ENCODE measurements at places on chromosomes 7 and 10.

- no peak for DNase-seq
Measured at GRCh38 chr10:14362104-14362503, 31.4 kb upstream of the FRMD4A start.

- DNase-seq, result no peak
Measured at GRCh38 chr7:128075242-128076095, 44.2 kb upstream of the LRRC4 start.

DNA sequence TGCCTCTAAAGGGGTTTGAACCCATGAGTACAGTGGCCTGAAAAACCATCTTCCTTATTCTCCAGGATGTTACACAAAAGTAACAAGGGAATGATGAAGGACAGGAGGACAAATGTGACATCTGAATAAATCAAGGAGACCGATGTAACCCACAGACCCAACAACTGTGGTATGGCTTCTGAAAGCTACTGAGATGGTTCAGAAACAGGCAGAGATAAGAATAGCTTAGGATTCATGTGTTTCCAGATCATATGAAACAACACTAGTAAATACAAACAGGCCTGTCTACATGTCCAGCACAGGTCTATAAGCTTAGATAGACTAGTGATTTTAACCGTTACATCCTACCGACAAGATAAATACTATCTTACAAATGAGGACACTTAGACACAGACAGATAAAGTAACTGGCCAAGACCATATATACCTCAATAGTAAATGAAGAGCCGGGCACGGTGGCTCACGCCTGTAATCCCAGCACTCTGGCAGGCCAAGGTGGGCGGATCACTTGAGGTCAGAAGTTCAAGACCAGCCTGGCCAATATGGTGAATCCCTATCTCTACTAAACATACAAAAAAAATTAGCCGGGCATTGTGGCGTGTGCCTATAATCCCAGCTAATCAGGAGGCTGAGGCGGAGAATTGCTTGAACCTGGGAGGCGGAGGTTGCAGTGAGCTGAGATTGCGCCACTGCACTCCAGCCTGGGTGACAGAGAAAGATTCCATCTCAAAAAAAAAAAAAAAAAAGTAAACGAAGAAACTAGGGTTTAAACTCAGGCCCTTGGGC is 88.7 kb downstream of the SORBS1 start:
- DNase-seq, result no peak

GRCh38 chr10:131685576-131685975 is 215.2 kb upstream of the PPP2R2D start:
- DNase-seq, result peak; percentile 2

GRCh38 chr10:128373831-128374230 is 247.6 kb upstream of the MKI67 start:
- no peak for DNase-seq

DNA sequence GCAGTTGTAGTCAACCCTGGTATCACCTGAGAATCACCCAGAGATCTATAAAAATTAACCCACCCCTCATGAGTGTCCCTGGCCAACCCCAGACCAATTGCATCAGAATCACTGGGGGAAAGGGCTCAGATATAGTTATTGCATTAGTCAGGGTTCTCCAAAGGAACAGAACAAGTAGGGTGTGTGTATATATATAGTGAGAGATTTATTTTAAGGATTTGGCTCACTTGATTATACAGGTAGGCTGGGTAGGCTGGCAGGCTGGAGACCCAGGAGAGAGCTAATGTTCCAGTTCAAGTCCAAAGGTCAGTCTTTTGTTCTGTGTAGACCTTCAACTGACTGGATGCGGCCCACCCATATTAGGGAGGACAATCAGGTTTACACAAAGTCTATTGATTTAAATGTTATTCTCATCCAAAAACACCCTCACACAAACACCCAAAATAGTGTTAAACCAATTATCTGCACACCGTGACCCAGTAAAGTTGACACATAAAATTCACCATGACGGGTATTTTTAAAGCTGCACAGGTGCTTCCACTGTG is 372.9 kb upstream of the NFE2L3 start:
- peak; percentile 14 for DNase-seq

DNA sequence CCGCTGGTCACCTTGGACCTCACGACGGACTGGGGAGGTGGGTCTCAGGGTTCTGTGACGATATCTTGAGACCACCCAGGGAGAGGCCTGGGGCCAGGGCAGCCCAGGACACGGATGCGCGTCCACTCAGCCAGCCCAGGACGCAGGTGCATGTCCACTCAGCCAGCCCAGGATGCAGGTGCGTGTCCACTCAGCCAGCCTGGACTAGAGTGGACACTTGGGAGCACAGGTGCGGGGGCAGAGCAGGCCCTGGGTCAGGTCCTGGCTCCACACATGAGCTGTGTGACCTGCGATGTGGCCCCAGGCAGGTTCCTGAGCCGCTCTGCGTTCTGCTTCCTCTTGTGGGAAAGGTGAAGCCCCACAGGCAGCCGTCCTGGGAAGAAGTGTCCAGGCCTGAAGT is 22.2 kb downstream of the KNDC1 start:
- DNase-seq, result no peak

- no peak for DNase-seq
Measured at GRCh38 chr7:55083206-55083605, 64.4 kb downstream of the EGFR start.

- DNase-seq, result peak; percentile 48
Measured at GRCh38 chr10:24465124-24465874, 256.4 kb downstream of the KIAA1217 start.

GRCh38 chr7:5423976-5424748 is 528 bp upstream of the TNRC18 start:
- peak; percentile 100 for DNase-seq

DNA sequence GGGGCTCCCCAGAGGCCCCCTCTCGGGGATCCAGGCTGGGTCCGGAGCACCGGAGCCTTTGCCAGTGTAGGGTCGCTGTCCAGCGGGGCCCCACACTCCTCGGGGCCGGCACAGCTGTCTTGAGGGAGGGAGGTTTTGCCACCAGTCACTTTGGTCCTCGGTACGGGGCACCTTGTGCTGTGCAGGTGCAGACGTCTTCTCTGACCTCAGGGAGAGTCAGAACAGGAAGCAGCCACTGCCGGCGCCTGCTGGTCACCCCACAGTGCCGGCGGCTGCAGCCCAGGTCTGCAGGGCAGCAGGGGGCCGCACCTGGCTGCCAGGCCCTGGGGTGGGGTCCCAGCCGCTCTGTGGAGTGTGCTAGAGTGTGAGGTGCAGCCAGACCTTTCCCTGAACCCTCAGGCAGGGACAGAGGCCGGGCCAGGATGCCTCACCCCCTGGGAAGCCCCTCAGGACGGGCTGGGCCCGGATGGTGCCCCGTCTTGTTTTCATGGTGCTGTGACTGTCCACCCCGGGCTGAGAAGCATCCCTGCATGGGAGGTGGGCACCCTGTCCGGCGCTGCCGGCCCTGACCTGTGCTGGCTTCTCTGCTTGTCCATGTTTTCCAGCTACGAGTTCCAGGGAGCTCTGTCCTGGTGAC is 8.2 kb downstream of the MAFK start:
- DNase-seq, result no peak

GRCh38 chr7:74063646-74064045 is 20.0 kb upstream of the LIMK1 start:
- no peak for DNase-seq

DNA sequence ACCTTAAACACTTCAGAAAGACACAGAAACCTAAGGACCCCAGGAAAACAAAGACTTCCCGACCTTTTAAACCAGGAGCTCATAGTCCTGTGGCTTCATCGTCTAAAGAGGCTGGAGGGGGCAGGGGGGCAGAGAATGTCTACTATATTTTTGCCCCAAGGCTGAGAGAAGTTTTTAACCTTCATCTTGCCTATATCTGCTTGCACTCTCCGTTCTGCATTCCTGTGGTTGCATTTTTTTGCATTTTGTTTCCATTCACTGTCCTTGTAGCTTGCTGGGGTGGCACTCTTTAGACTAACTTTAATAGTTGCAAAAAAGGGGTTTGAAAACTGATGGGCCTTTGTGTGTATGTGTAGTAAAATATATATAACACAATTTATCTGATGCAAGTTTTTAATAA is 23.7 kb downstream of the PRKAR2B start:
- DNase-seq, result no peak

GRCh38 chr7:18320422-18320821 is 175.1 kb upstream of the HDAC9 start:
- no peak for DNase-seq

DNA sequence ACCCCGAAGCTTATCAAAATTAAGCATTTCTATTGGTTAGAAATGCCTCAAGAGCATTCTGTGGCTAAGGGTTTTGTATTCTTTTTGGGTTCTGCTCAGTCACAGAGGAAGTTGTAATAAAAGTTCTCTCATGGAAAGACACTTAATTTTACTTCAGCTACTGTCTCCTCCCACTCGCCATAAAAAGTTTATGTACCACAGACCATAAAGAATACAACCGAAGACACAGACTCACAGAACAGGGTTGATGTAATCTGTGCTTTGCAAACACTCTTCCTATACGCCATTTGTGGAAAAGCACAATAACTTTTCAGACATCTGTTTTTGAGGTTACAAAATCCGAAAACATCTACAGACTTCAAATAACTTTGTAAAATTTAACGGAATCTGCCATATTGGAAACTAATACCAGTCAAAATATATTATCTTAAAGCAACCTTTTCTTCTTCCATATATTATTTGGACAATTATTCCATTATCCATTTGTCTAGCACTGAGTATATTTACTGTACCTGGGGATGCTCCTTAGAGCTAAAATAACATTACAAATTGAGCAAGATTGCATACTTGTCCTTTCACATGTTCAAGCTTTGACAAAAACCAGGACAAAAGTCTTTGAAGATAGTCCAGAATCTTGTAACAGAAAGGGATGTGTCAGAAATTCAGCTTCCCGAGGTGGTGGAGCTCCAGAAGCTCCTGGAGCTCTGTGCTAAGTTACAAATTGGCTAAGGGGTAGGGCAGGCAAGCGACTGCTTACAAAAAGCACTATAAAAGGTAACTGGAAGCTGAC is 219.0 kb upstream of the MEOX2 start:
- no peak for DNase-seq

- no peak for DNase-seq
Measured at GRCh38 chr7:158315326-158315725, 272.3 kb downstream of the PTPRN2 start.

DNA sequence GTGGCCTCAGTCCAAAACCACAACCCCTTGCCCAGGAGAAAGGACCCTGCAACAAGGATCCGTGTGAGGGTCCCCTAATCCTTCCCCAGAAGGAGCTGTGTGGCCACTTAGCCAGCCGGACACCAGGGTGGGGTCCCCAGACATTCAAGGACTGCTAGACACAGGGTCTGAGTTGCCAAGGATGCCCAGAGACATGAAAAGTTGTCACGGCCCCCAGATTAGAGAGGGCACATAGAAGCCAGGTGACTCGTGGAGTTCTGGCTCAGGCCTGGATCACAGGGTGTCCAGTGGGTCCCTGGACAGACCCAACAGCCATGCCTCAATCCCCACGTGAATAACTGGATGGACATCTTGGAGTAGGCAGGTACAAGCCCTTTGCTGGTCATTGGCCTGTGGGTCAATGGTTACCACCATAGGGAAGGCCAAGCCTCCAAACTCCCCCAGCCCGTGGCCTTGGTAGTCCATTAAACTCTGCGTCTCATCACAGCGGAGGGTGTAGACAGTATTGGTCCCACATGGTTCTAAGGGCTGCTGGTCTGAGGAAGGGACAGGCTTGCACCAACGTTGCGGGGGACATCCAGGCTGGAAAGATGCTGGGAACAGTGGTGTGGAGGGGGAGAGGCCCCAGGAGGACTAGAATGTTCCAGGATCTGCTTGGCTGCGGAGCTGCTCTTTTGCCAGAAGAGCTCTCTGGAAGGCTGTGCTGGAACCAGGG is 205.9 kb upstream of the PPP2R2D start:
- DNase-seq, result no peak

DNA sequence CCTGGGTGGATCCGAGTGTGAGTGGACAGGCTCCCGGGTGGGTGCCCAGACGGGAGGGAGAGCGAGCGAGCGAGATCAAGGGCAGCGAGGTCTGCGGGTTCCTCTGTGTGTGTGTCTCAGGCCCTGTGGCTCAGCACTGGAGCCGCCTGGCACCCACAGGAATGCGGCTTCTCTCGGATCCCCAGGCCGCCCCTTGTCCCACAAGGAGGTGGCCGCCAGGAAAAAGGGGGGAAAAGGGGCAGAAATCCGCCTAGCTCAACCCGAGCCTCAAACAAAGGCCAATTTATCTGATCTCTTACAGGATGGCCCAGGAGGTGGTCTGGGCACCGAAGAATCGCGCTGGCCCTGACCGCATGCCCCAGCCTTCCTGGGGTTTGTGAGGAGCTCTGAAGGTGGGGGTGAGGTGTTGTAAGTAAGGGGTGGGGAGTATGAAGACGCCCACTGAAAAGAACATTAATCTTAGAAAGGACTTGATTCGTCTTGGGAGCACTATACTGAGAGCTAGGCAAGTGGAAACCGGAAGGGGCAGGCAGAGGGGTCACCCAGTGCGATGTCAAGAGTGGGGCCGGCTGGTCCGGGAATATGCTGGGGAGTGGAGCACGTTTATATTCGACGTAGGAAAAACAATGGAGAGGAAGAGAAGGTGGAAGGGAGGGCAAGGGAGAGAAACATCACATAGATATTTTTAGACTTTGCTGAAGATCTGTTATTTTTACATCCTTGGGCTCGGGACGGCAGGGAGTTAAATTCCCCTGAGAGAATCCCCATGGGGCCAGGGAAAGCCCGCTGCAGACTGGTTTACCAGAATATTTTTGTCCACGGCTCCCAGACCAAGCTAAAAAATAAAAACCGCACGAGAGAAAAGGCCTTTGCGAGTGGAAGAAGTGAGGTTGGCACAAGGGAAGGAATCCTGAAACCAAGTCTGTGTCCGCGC is 7.2 kb downstream of the DLX5 start:
- DNase-seq, result no peak

DNA sequence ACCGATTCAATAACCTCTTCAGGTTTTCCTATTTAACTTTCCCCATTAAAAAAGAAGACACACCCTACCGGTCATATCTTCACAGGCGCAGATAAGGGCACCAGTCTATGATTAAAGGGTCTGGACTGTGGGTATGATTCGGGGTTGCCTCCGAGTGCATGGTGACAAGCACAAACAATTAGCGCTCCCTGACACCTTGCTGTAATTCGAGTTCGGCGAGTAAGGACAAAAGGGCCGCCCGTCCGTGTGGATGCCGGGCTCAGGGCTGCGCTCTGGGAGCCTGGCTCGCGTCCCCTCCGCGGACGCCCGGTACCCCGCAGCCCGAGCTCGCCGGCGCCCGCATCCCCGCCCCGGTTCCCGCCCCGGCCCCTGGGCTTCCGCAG is 111.9 kb upstream of the RHEB start:
- peak; percentile 67 for DNase-seq
